ENCODE measurements at places on chromosomes 3 and 15.

DNA sequence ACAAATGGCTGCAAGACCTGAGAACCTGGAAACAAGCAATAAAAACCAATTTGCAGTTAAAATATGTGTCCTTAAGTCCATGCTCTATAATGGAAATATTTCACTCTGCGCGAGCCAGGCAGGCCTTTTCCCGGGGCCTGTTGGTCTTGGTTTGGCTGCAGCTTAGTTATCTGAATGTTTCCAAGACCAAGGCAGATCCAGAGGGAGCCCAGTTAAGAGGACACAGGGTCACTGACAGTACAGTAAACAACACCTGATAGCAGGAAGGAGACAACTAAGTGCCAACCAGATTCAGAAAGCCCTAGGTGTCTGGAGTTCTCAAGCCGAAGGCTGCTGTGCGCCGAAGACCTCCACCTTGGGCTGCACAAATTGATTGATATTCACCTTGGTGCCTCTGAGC, 32.8 kb downstream of the THSD4 start:
- no peak for DNase-seq

- no peak for DNase-seq
Observed at GRCh38 chr3:111069974-111070771, 1.4 kb upstream of the NECTIN3 start.

DNA sequence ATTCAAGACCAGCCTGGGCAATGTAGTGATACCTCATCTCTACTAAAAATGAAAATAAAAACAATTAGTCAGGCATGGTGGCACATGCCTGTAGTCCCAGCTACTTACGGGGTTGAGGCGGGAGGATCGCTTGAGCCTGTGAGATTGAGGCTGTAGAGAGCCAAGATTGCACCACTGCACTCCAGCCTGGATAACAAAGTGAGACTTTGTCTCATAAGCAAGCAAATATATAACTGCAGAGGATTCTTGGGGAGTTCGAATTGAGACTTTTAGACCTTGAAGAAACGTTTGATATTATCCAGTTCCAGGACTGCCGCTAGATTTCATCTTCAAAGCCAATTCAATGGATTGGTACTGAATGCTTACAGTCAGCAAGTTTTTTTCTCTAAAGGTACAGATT, 11.9 kb upstream of the RARB start:
- DNase-seq, result no peak

GRCh38 chr3:160369784-160370183, 29.2 kb downstream of the IFT80 start:
- DNase-seq, result no peak

DNA sequence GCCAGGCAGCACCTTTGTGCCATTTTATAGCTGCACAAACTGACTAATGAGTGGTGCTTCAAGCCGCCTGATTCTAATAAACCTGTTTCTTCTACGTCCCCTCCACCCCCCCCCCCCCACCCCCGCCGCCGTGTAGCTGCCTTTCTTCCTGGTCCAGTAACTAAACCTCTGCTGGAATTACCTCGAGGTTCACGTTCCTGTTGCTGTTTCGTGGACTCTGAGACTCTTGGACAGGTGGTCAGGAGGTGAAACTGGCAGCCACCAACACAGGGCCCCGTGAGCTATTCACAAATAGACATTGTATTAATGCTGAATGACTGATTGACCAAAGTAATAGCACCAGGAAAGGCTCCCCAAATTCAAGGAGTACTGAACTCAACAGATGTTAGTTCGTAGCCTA, 73.9 kb downstream of the TRIM69 start:
- DNase-seq, result no peak

- DNase-seq, result no peak
Observed at GRCh38 chr15:91548549-91548948, 305.0 kb upstream of the SLCO3A1 start.

- no peak for DNase-seq
Observed at GRCh38 chr15:75033809-75034208, 10.4 kb downstream of the PPCDC start.

GRCh38 chr3:66336333-66336766, 115.5 kb downstream of the SLC25A26 start:
- no peak for DNase-seq

GRCh38 chr15:39586387-39587095, 5.7 kb downstream of the THBS1 start:
- DNase-seq, result no peak

- no peak for DNase-seq
Observed at GRCh38 chr3:169454823-169455222, 208.7 kb downstream of the MECOM start.

GRCh38 chr15:83954506-83954905, 281.1 kb upstream of the GOLGA6L4 start:
- no peak for DNase-seq

DNA sequence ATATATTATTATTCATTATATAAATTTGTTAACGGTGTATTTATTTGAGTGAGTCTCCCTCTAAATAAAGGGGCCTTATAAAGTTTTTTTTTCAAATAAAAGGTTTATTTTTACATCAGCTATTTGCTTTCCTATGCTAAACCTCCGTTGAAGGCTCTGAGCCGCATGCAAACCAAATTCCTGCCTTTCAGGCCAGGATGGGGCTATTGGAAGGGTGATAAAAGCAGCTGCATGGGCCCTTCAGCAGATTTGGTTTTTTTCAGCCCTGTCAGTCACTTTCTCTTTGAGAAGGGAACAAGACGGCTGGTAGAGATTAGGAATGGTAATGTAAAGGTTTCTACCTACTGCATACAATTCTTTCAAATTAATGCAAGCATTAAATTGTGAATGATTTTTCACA, 244.2 kb downstream of the WNT5A start:
- DNase-seq, result no peak

GRCh38 chr3:107328069-107328468, 49.2 kb upstream of the CCDC54 start:
- DNase-seq, result no peak

GRCh38 chr15:35308802-35309201, 223.7 kb upstream of the NANOGP8 start:
- DNase-seq, result no peak

GRCh38 chr3:4313606-4314293, 10.6 kb downstream of the SETMAR start:
- no peak for DNase-seq

DNA sequence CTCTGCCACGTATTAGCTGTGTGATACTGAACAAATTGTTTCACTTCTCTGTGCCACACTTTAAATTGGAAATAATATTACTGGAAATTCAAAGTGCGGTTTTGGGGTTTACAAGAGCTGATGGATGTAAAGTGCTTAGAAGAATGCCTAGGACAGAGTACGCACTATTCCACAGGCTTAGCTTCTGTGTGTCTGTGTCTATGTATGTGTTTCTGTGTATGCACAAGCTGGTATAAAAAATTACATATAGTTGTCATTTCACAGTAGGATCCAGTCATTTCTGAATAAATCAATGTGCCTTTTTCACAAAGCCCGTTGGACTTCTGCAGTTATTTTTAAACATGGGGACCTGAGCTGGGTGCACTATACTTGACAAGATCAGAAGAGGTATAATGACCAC, 370.4 kb downstream of the TUSC7 start:
- DNase-seq, result no peak

DNA sequence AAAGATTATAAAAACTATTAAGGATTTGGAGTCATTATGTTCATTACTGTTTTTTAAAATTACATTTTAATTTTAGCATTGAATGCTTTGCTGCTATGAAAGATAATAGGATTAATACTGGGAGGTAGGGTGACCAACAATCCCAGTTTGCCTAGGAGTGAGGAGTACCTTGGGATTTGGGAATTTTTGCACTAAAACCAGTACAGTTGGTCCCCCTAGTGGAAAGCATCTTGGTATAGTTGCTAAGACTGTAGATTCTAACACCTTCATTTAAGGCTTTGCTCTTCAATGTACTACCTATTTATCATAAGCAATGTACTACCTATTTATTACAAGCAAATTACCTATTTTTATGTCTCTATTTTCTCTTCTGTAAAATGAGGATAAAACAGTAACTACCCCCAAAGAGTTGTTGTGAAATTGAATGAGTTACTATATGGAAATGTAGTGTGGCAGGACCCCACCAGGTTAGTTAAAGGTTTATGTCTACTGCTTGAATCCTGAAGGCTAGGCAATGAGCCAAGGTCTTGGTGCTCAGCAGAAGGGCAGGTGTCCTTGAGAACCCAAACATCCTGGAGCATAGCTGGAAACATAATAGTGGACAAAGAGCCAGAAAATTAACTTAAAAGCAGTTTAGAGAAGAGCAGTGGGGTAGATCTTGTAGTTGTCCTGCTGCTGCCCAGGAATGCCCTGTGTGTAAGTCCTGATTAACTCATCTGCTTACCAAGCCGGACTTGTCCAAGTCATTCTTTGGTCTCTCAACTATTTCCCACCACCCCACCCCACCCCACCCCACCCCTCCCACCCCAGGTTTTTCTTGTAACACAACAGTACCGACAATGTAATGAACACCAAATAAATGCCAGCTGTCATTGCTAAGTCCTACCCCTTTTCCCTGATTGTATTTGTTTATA, 49.2 kb upstream of the NMD3 start:
- DNase-seq, result no peak

DNA sequence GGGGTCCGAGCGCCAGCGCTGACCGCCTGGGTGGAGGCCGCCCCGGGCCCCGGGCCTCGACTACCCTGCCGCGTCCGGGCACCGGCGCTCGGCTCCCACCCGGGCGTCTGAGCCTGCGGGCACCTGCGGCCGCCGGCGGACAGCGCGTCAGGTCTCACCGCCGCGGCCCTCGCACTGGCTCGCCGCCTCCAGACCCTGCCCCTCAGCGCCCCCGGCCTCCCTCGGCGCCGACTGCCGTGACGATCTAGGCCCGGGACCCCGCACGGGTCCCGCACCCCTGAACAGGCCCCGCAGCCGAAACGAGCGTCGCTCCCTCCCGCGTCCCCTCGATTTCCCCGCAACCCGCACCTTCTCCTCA, 297 bp downstream of the PRC1 start:
- no peak for DNase-seq

DNA sequence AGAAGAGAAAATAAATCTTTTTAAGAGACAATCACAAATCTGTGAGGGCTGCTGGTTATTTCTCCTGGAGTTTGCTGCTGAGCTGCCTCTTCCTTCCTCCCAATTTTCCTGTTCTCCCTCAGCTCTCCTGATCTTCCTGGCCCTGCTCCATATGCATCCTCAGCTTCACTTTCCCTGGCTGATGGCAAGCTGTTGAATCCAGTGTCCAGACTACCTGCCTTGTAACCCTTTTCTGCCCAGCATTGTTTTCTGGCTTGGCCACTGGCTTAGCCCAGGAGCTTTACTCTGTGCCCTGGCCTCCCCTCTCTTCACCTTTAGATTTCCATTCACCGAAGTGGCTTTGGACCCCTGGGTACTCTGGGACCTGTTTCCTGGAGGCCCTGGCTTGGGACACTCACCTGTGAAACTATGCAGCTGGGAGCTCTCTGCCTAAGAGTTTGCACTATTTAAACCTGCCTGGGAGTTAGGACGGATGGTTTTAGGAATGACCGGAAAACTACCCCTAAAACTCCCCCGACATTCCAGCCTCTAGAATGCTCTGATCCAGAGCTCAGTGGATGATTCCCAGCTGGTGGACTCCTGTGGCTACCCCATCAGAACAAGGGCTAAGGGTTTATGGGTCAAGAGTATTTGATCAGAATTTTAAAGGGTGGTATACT, 90.0 kb downstream of the RBPMS2 start:
- DNase-seq, result no peak

GRCh38 chr3:20072422-20072821, 32.2 kb downstream of the KAT2B start:
- DNase-seq, result no peak

Measured in stimulated activated CD4-positive, alpha-beta T cell treated with anti-CD3 and anti-CD28 coated beads, TNF-alpha, amount 100 ng/mL, for 1 hour (primary cell).